ENCODE measurements at places on chromosomes 2 and 18.

DNA sequence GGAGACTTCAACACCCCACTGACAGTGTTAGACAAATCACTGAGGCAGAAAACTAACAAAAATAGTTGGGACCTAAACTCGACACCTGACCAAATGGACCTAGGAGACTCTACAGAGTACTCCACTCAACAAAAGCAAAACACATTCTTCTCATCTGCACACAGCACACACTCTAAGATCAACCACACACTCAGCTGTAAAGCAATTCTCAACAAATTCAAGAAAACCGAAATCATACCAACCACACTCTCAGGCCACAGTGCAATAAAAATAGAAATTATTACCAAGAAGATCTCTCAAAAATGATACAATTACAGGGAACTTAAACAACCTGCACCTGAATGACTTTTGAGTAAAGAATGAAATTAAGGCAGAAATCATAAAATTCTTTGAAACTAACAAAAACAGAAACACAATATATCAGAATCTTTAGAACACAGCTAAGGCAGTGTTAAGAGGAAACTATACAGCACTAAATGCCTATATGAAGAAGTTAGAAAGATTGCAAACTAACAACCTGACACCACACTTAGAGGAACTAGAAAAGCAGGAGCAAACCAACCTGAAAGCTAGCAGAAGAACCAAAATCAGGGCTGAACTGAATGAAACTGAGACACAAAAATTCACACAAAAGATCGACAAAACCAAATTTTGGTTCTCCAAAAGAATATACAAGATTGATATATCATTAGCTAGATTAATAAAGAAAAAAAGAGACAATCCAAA, 46.3 kb downstream of the RTTN start:
- DNase-seq = no peak

DNA sequence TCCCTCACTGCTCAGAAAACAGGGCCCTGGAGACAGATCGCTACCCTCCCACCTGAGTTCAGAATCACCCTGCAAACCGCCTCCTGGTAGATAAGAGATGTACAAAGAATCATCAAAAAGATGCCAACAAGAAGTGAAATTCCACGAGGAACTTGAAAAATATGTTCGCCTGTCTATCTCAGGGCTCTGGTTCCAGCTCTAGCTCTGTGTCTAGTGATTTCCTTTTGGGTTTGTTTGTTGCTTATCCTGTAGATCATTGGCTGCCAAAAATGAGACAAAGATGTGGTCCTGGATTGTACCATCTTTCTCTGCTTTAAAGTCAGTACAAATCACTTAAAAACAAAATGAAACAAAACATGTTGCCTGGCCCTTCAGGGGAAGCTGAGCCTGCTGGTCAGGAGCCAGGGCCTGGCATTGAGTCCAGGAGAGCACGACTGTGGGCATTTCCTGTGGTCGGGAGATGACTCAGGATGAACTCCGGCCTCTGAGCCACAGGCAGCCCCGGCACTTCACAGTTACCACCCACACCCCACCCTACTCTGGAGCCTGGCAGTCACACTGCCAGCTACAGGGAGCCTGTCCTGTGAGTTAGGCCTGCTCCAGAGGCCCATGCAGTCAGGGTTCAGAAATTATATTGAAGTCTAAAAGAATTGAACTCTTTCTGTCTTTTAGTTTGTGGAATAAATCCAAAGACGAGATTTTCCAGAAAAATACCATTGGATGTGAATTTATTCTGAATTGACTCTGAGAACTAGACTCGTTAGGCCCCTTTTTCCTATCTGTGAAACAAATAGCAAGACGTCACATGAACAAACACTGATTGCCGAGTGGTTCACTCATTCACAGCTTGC, 8.0 kb upstream of the ITGB6 start:
- DNase-seq = no peak

- no peak for DNase-seq
These were observed 1179.7 kb downstream of the DSC3 start for GRCh38 chr18:29862824-29863223.

DNA sequence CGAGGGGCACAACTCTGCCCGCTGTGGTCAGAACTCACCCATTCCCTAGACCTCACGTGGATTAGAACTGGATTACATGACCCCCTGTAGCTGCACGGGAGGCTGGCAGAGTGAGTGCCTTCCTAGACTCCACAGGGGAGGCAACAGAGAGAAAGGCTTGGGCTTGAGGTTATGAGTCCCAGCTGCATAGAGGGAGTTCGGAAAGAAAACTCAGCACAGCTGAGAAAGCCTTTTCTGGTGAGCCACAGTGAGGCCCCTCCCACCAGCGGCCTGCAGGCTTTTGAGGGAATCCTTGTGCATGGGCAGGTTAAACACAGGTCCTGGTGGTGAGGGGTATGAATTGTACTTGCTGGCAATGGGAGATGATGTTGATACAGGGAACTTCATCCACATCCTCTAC, 217.3 kb downstream of the FHOD3 start:
- no peak for DNase-seq

- DNase-seq = no peak
These were observed 592 bp downstream of the ME2 start for GRCh38 chr18:50879302-50880118.

DNA sequence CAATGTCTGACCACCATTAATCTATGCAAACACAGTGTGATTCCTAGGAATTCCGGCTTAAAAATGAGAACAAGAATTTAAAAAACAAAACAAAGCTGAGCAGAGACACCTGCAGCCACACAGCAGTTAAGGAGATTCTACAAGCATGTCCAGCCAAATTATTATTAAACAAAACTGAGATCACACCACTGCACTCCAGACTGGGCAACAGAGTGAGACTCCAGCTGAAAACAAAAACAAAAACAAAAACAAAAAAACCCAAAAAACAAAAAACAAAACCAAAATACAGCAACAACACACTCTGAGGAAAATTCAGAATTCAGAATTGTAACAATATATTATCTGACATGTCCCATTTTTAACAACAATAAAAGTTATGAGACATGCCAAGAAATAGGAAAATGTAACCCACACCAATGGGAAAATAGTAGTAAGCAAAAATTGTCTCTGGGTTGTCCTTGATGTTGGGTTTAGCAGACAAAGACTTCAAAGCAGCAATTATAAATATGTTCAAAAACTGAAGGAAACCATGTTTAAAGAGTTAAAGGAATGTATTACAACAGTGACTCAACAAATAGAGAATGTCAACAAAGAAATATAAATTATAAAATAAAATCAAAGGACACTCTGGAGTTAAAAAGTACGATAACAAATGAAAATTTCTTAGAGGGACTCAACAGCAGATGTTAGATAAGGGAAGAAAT, 19.7 kb downstream of the MYOM1 start:
- DNase-seq = no peak

- no peak for DNase-seq
These were observed 726.3 kb downstream of the TSN start for GRCh38 chr2:122481717-122482116.

DNA sequence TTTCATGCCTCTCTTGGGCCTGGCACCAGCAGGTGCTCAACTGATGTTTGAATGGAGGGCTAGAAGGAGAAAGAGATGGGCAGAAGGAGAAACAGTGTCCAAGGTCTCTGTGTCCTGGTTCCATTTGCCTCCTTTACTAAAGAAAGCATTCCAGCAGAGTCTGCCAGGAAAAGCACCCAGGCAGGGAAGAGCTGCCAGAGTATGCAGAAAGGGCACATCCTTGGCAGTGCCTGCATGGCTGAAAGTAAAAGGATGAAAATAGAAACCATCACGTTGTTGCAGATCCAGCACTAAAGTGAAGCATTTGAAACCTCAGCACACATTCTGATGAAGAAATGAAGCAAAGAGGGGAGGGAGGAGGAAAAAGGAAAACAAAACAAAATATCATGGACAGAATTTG, 142.2 kb downstream of the ESCO1 start:
- DNase-seq = no peak

DNA sequence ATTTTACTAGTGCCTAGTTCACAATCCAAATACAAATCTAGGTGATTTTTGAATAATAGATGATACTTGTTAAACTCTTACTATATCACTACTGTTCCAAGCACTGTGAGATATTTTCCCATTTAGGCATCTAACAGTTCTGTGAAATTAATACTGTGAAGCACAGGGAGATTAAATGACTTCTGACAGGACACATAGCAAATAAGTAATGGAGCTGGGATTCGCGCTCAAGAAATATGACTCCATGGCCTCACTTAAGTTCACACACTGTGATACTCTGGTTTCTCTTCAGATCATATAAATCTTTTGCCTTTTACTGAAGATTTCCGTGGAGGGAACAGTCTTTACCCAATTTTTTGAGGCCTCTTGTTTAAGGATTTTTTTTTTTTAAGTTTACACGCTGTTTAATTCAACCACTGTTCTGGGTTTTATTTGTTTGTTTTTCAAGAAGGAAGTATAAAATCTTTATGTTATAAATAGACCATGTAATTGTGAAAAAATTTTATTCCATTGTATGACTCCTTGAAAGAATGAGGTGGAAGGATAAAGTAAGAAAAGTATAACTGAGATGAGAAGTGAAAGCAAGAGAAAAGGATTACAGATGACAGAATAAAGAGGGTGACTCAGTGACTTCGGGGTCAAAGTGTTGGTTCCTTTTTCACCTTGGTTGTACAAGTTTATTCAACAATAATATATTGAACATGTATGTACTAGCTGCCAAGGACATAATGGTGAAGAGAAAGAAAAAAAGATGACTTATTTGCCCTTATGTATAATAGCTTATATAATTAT, 30.2 kb downstream of the RBM45 start:
- no peak for DNase-seq

DNA sequence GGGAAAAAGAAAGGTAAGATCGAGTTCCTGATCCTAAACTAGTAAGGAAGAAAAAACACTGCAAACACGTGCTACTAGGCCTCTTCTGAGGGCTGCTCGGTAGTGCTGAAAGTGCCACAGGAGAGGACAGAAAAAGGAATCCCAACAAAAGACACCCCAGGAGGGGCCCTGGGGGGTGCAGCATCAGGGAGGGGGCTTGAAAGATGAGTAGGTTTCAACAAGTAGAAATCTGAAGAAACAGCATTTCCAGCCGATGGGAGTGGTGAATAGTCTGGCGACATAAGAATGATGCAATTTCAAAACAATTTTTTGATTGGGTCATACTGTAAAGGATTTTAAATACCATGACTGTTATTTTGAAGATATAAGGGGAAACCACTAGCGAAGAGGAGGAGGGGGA, 98.6 kb downstream of the NOL10 start:
- no peak for DNase-seq

GRCh38 chr2:26422947-26423629, 21.4 kb downstream of the DRC1 start:
- DNase-seq = no peak

DNA sequence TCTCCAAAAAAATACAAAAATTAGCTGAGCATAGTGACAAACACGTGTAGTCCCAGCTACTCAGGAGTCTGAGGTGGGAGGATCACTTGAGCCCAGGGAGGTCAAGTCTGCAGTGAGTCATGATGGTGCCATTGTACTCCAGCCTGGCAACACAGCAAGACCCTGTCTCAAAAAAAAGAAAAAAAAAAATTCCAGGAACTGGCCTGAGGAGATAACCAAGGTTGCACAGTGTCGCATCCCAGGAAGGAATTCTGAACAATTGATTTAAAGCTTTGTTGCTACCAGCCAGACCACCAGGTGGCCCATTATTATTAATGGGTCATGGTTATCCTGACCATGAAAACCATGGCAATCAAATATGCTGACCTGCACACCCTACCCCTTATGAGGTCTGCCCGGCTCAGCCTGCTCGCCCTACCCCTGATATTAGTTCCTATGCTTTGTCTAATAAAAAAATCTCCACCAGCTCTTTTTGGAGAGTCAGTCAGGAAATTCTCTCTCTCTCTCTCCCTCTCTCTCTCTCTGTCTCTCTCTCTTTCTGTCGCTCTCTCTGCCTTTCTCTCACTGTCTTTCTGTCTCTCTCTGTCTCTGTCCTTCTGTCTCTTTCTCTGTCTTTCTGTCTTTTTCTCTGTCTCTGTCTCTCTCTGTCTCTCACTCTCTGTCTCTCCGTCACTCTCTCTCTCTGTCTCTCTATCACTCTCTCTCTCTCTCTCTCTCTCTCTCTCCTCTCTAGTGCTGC, 73.7 kb downstream of the NCAPH start:
- DNase-seq = no peak

GRCh38 chr2:1745171-1746023, 1.1 kb upstream of the PXDN start:
- no peak for DNase-seq

GRCh38 chr2:129870685-129871241, 108.7 kb upstream of the RAB6C start:
- DNase-seq = no peak

- no peak for DNase-seq
These were observed 482.5 kb downstream of the BCL11A start for GRCh38 chr2:60070736-60071489.

DNA sequence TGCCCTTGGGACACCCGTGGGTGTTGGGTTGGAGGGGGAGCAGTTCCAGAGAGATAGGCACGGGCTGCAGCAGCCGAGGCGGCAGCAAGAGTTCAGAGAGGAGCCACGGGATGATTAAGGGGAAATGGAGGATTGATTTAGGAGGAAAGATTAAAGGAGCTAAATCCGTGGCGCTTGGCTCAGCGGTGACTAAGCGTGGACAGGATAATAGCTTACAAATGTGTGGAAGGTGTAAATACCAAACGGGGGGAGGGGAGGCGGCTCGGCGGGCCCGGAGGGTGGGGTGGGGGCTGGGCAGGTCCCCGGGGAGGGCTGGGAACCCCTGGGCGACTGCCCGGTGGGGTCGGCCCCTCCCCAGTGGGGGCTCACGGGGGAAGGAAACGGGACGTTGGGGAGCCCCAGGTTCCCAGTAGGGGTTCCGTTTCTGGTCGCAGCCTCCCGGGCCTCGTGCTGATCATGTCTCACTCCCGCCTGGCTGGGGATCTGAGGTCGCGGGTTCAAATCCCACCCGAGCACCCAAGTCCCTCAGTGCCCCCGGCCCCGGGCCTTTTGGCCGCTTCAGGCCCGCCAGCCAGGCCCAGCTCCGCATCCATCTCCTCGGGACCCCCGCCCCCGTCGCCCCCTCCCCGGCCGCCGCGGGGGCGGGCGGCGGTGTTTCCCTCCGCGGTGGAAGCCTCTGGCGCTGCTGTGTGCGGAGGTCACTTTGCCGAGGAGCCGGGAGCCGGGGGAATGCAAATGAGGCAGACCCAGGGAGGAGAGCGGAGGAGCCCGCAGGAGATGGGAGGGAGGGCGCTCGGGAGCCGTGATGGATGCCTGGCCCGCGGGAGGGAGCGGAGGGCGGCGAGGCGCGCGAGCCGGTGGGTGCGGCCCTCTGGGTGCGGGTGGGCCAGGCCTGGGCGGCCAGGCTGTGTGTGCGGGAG, 8.1 kb downstream of the ASIC4 start:
- no peak for DNase-seq

GRCh38 chr2:192011196-192011595, 164.3 kb upstream of the CAVIN2 start:
- DNase-seq = no peak

- DNase-seq = no peak
These were observed 125.3 kb downstream of the MBP start for GRCh38 chr18:77007251-77007650.
